ENCODE measurements at places on chromosomes 2 and 18.

- DNase-seq, result no peak
Measured at GRCh38 chr2:215961981-215962380, 51.4 kb downstream of the MREG start.

DNA sequence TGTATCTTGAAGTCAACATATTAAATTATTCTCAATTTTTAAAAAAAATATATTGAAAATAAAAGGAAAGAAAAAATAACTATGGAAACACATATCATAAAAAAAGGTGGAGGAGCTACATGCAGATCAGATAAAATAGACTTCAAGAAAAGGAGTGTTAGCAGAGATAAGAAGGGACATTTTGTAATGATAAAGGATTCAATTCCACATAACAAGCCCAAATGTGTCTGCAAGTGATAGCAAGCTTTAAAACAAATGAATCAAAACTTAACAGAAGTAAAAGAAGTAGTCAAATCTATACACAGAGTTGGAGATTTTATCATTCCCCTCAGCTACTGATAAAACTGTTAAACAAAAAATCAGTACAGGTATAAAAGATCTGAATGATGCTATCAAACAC is 74.9 kb downstream of the TTC32 start:
- no peak for DNase-seq

DNA sequence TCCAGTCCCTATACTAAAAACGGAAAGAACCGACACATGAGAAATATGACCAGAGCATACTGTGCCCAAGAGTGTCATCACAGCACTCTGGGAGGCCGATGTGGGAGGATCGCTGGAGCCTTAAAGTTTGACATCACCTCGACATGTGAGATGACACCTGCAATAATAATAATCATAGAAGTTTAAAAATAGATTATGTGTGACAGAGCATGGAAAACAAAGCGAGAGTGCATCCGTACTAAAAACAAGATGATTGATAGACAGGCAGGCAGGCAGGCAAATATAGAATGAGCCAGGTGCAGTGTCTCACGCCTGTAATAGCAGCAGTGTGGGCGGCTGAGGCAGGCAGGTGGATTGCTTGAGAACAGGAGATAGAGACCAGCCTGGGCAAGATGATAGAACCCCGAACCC is 114.8 kb upstream of the ANKRD30BL start:
- DNase-seq, result no peak

GRCh38 chr2:221671515-221671914 is 99.4 kb upstream of the EPHA4 start:
- DNase-seq, result no peak

- no peak for DNase-seq
Measured at GRCh38 chr2:119134775-119135174, 23.8 kb downstream of the C1QL2 start.

- no peak for DNase-seq
Measured at GRCh38 chr2:120053891-120054290, 41.0 kb downstream of the EPB41L5 start.

DNA sequence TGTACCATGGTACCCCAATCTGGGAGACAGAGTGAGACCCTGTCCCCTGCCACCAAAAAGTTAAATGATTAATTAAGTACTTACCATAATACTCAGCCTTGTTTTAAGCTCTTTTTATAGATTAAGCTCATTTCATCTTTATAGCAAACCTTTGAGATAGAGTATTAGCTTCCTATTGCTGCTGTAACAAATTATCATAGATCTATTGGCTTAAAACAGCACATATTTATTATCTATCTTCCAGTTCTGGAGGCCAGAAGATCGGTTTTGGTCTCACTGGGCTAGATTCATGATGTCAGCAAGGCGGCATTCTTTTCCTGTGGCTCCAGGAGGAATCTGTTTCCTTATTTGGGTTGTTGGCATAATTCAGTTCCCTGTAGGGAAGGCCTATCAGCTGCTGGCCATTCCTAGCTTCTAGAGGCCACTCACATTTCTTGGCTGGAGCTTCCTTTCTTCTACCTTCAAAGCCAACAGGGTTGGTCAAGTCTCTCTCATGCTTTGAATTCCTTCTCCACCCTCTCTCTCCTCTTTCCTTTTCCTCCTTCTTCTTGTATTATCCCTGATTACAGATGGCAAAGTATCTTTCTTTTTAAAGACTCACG is 13.7 kb upstream of the GREB1 start:
- no peak for DNase-seq

DNA sequence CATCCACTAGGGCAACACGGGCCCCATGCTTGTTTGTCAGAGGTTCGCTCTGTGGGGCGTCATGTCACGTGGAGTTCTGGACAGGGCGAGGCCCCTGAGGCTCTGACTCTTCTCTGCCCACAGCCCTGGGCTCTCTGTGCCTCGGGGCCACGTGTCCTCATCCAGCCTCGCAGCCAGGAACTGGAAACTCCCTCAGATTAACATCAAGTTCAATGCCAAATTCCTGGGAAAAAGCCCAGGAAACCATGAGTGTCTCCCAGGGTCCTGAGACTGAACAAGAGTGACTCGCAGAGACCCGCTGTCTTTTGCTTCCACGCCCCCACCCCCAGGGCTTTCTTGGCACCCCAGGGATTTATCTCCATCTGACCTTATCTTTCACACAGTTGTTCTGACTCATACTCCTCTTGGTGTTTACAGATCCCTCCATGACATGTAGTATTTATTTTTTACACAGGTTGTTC is 174.0 kb upstream of the PIEZO2 start:
- DNase-seq, result no peak

- DNase-seq, result no peak
Measured at GRCh38 chr2:134738141-134738870, 19.5 kb upstream of the TMEM163 start.

Data from SHP77 treated with DMSO at 0.1 percent for 48 hours (cell line).